ENCODE measurements at places on chromosomes 11 and 22.

DNA sequence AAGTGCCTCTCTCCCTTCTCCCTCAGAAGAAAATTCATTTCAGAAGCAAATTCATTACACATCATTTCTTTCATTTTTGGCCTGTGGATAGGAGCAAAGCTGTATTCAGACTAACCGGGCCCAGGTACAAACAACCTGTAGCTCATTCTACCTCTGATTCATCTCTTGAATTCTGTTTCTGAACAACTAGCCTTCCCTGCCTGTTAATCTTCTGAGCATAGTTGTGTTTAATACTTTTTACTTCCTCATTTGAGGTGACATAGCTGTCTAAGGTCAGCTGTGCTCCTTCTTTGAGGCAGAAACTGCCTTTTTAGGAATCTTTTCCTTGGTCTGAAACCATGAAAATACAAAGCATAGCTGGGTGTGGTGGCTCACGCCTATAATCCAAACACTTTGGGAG, 12.6 kb upstream of the IL18BP start:
- no peak for DNase-seq

DNA sequence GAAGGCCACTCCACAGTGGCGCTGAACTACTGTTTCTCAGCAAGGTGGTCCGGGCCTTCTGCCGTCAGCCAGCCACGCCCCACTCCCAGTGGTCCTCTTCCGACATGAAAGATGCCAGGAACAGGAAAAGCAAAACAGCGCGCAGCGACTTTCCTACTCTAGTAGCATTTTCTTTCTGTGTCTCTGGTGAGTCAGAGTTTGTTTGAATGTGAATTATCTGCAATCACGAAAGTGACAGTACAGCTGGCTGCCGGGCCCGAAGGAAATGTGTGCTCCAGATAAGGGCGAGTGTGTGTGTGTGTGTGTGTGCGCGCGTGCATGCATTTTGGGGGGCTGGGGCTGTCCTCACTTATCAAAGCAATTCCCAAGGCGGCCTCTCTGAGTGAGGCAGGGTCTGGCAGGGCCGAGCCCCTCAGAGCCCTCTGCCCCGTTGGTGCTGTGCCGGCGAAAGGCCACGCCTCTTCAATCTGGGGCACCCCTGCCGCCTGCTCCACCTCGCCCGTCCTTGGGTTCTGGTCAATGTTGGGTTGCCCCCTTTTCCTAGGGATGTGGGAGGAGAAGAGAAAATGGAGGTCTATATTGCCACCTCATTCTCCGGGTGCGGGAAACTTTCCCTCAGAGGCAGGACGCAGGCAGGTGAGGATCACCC, 288.5 kb downstream of the KIRREL3 start:
- DNase-seq, result no peak

- no peak for DNase-seq
Measured at GRCh38 chr11:11374358-11375148, 21.5 kb upstream of the CSNK2A3 start.

DNA sequence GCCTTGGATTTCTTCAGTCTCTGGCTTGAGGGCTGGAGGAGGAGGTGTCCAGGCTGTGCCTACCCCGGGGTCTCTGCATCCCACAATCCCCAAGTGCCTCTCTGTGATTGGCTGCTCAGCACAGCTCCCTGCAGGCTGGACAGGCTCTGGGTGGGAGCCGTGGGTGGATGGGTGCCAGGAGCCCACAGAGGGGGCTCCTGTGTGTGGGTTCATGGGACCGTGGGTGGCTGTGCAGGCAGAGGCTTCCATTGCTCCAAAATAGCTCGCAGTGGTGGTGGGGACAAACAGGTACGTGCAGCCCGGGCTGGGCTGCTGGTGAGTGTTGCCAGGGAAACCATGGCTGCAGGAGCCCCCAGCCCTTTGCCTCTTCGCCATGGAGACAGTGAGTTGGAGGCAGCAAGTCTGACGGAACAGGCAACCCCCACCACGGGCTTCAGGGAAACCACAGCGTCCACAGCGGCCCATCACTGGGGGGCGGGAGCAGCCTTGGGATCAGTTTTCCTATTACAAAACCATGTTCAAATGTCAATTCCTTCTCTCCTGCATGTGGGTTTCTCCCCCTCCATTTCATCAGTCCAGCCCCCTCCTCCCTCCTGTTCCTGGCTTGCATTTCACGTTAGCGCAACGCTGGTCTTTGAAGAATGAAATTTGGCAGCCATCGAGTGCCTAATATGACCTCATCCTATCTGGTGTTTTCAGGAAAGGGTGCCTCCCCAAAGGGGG, 155.2 kb downstream of the TRIM29 start:
- DNase-seq, result no peak

GRCh38 chr11:93517041-93517440, 26.1 kb downstream of the SMCO4 start:
- no peak for DNase-seq

Data from NCI-H1436 (cell line).